ENCODE measurements at places on chromosomes 12 and 14.

DNA sequence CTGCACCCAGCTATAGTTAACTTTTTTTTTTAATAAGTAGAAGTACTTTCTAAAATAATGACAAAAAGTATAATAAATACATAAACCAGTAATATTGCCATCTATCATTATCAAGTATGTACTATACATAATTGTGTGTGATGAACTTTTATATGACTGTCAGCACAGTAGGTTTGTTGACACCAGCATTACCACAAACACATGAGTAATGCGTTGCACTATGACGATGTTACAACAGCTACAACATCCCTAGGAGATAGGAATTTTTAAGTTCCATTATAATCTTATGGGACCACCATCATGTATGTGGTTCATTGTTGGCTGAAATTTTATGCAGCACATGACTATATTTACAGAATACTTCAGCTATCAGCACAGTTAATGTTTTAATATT lies 62.9 kb upstream of the VSX2 start:
- DNase-seq, result peak; percentile 39

GRCh38 chr12:113792450-113792849 lies 173.7 kb downstream of the RBM19 start:
- DNase-seq, result no peak

GRCh38 chr14:69784942-69785341 lies 12.1 kb downstream of the SLC10A1 start:
- DNase-seq, result no peak

GRCh38 chr14:46999661-47000060 lies 348.1 kb upstream of the RPL10L start:
- no peak for DNase-seq

DNA sequence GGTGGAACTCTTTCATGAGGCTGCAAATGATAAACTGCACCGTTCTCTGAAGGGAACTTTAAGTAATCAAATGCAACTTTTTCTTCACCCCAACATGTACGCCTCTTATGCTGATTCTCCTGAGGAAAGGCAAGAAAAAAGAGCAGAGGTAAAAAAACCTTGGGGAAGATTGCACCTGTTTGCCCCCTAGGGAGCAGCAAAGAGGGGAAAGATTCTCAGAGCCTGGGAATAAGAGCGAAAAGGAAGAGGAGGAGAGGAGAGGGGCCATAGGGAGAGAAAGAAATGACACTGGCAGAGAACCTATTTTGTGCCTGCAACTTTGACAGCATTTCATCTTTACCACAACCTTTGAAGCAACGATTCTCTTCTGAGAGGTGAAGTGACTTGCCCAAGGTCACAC lies 254.6 kb downstream of the KSR2 start:
- DNase-seq, result no peak

GRCh38 chr14:90349739-90350138 lies 18.0 kb upstream of the NRDE2 start:
- peak; percentile 42 for DNase-seq

DNA sequence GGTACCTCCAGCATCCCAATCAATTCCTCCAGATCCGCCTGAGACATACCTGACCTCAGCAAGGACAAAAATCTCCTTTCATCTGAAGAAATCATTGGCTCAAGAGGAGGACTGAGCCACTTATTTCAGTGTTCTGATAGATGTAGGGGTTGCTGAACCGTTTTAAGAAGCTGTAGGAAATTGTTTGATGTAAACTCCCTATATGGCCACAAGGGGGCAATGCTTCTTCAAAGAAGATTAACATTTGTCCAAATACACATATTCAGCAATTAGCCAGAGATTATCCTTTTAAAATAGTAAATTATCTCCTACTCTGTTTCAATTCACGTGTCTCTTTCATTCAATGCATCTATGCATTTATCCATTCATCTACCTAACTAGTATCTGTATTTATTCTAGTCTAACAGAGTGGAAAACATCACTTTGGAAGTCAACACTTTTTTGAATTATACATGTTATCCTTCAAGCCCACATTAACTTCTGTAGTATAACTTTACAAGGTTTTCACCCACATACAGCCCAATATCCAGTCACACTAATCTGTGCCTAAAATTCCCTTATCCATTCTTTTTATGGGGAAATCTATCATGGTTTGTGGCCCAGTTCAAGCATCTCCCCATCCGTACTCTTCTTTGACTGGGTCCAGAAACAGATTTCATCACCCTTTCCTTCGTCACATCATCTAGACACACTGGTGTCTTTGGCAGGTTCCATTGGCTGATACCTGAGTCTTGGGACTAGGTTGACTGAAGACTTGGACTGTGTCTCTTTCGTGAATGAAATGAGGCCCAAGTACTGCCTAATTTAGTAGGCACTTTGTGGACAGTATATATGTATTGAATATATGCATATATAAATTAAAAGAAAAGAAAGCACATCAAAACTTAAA lies 411.0 kb upstream of the OR4E1 start:
- DNase-seq, result peak; percentile 57

GRCh38 chr12:25583545-25583944 lies 30.5 kb upstream of the LMNTD1 start:
- DNase-seq, result no peak

DNA sequence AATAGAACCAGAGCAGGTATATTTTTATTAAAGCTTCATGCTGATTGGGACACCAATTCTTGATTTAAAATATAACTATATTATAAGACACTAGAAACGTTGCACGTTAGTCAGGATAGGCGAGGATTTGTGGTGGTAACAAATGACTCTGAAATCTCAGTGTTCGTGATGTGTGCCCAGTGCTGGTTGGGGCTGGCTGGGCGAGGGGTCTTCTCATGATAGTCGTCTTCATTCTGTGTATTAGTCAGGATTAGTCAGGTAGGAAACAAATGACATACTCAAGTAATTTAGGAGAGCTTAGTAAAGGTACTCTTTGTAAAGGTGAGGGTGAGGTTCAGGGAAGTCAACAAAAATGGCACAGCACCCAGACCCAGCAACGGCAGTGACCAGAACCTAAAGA lies 73.9 kb upstream of the HIF1A start:
- no peak for DNase-seq

DNA sequence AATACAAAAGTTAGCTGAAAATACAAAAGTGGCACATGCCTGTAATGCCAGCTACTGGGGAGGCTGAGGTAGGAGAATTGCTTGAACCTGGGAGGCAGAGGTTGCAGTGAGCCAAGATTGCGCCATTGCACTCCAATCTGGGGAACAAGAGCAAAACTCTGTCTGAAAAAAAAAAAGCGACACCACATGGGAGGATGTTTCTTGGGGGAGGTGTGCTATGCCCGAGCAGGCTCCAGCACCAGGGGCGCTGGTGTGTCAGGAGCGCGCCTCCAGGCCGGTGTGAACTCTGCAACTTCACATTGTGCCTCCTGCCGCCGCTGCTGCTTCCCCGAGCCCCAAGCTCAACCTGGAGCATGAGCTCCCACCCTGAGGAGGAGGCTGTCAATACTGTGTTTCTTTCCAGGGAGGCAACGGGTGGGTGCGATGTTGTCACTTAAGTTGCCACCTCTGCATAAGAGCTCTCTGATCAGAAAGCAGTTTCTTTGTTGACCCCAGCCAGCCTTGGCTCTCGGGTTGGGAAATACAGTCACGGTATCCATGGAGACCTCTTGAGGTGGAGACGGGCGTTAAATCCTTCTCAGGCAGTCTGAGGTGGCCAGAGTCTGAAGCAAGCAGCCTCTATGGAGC lies 18.9 kb downstream of the DEGS2 start:
- DNase-seq, result no peak

DNA sequence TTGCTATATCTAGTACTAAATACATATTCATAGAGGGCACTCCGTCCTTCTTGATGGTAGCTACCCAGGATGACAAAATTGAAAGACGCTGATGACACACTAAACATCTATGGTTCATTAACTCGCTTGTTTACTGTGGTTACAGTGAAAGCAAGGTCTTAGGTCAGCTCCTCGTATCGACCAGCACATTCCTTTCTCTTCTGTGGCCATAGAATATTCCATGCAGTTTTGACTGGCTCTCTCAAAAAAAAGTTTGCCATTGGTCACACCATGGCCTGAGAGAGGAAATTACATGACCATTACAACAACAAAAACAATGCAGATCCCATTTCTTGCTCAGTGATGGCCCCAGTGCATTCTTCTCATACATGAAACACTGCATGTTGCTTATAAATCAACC lies 411.4 kb upstream of the SOX5 start:
- no peak for DNase-seq

DNA sequence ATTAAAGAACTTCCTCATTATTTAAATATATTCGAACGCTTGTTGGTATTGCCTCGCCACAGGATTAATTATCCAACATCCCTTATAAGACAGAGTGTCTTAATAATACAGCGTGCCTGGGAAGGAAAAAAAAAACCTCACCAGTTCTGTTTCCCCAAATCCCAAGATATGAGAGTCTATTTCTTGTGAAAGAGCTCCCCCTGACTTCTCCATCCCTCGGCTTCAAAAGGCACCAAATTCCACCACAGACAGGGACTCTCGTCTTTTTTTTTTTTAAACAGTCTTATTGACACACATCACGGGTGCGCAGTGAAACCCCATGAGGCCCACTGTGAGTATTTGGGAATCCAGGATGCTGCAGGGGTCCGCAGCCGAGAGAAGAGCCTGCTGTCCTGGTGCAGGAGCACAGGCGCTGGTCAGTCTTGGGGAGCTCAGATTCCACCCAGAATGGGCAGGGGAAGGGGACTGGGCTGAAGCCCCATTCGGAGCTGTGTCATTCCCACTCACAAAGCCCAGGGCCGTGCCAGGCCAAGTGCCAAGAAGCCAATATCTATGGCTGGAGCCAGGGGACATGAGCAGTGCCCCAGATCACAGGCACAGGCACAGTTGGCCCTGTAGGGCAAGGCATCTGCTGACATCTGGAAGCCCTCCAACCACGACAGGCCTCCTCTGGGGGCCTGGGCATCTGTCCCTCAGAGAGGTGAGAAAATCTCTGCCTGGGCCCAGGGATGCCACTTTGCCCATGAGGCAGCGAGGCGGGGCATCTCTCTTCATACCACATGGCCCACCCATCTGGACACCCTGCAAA lies 71.9 kb downstream of the BCL11B start:
- DNase-seq, result no peak

DNA sequence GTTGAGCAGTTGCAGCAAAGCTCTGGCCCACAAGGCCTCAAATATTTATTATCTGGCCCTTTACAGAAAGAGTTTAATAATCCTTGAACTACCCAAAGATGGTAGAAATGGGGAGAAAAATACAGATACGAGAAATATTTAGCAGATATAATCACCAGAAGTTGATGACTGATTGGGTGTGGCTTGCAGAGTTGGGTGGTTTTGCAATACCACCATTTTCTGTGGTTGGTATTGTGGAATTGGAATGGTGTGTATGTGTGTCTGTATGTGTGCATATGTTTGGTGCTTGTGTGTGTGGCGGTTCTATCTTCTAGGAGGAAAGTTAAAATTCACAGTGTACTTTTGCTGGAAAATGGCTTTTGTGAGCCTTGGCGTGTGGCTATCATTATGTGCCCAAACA lies 85.4 kb upstream of the MANSC4 start:
- DNase-seq, result no peak

GRCh38 chr14:77455966-77456640 lies 1.3 kb downstream of the VIPAS39 start:
- DNase-seq, result no peak

- DNase-seq, result no peak
Measured at GRCh38 chr14:96035456-96035855, 3.7 kb upstream of the C14orf132 start.

DNA sequence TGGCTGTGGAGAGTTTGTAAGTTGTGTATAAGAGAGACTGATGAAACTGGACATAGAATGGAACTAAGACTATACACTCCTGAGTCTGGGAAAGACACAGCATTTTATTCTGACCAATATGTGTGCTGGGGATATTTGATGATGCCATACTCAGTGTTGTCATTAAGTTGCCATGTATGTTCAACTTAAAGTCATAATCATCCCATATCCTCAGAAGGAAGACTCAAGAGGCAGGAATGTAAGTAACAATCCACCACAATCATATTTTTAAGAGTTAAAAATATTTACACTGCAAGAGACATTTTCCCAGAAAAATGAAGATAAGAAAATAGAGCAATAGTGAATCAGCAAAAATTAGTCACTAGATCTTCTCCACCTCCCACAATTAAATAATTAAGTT lies 120.1 kb downstream of the MDGA2 start:
- DNase-seq, result no peak

GRCh38 chr14:76426161-76426696 lies 50.3 kb downstream of the ESRRB start:
- no peak for DNase-seq

- DNase-seq, result peak; percentile 96
Measured at GRCh38 chr12:7512553-7512952, 9.0 kb upstream of the CD163 start.

DNA sequence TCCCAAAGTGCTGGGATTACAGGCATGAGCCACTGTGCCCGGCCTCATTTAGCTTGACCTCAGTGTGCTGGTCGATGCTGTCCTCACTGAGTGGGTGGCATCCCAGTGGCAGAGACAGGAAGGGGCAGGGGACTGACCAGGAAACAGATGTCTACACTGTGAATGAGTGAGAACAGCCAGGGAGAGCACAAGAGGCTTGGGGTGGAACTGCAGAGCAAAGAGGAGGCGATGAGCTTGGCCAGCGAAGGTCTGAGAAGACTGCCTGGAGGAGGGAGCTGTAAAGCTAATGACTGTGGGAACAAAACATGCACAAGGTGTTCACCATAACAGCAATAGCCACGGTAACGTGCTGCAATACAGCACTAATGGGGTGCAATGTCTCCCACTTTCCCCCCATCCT lies 57.2 kb upstream of the BEGAIN start:
- no peak for DNase-seq

GRCh38 chr12:5248230-5248629 lies 183.7 kb upstream of the NTF3 start:
- no peak for DNase-seq

- no peak for DNase-seq
Measured at GRCh38 chr12:82855872-82856271, 169.2 kb downstream of the TMTC2 start.

DNA sequence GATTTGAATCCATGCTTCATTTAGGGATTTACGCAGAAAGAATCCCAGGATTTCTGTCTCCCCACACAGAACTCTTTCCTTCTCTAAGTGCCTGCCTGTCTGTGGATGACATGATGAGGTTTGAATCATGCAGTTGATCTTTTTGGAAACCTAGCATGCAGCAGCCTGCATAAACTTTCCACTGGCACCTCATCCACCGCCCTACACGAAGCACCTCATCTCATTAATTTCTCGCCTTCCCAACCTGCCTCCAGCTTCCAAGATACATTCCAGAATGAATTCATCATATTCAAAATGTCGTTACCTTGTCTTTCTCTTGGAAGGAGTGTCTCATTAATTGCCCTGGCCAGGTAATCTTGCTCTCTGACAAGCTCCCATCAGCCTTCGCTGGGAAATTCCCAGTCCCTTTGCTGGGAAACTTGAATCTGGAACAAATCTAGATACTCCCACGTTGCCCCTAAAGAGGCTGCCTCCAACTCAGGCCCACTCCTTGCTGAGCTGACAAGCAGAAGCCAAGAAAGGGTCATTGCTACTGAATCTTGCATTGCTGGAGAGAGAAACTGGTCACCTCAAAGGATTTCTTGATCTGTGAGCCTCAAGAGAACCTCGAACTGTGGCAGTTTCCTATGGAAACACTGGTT lies 48.2 kb downstream of the SERPINA3 start:
- DNase-seq, result no peak

All from inflammatory macrophage treated with lipopolysaccharide for 4 hours (primary cell).